ENCODE measurements at places on chromosomes 13 and 19.

- DNase-seq: no peak
Measured at GRCh38 chr19:33804021-33804799, 7.5 kb downstream of the KCTD15 start.

GRCh38 chr13:52832313-52832712 is 16.1 kb downstream of the PCDH8 start:
- no peak for DNase-seq

- DNase-seq: no peak
Measured at GRCh38 chr13:35693134-35693784, 216.8 kb upstream of the MAB21L1 start.

- no peak for DNase-seq
Measured at GRCh38 chr19:46611776-46612175, 10.6 kb downstream of the CALM3 start.

GRCh38 chr19:46620716-46621115 is 4.2 kb downstream of the PTGIR start:
- no peak for DNase-seq

- DNase-seq: no peak
Measured at GRCh38 chr19:39310558-39311311, 9.9 kb downstream of the LRFN1 start.

DNA sequence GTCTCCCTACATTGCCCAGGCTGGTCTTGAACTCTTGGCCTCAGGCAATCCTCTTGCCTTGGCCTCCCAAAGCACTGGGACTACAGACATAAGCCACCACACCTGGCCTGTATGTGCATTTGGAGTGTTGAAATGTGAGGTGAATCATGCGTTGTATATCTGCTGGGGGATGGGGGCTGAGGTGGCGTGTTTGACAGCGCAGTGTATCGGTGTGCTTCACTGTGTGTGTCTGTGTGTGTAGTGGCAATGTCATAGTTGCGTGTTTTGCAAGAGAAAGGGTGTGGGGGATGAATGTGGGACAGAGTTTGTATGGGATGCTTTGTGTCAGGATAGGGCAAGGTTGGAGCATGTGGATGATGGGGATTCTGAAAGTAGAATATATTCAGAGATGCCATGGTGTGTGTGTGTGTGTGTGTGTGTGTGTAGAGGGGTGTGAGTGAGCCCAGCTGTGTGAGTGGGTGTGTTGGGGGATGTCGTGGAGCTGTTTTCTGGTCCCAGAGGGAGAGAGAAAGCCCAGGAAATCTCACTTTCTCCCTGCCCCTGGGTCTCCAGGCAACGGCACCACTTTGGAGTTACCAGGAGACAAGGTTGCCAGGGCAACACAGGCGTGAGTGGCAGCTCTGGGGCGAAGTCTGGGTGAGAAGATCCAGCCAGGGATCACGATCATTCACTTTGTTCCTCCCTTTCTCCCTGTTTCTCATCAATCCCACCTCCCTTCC is 1.1 kb upstream of the SWSAP1 start:
- no peak for DNase-seq

GRCh38 chr19:16441661-16442162 is 30.1 kb downstream of the EPS15L1 start:
- no peak for DNase-seq

GRCh38 chr19:39405958-39406655 is 540 bp upstream of the ZFP36 start:
- no peak for DNase-seq

GRCh38 chr13:108115738-108116137 is 99.6 kb downstream of the LIG4 start:
- no peak for DNase-seq

GRCh38 chr13:35856084-35856483 is 275.1 kb downstream of the DCLK1 start:
- DNase-seq: no peak

DNA sequence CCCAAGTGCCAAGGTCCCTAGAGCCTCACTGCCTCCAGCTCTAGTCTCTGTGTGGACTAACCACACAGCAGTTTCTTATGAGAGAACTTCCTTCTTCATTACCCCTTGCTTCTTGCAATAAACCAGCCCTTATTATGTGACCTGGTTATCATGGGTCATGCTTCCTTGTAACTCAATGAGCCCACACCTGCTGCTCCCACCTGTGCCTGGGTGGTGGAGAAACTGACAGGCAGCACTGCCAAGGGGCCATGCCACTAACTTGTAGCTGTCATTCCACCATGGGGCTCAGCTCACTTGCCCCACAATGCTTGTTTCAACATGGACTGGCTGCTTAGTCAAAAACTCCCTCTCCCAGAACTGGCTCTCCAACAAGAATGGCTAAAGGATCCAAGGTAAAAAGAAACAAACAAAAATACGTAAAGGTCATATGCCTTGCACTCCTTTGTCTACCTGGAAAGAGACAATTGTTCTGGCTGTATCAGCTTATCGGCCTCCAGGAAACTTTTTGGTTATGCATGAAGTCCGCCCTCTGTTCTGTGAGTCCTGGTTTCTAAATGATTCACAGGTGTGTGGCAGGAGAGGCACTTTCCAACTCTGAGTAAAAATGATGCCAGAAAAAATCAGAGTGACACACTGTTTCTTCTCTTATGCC is 446.4 kb downstream of the COG6 start:
- no peak for DNase-seq

DNA sequence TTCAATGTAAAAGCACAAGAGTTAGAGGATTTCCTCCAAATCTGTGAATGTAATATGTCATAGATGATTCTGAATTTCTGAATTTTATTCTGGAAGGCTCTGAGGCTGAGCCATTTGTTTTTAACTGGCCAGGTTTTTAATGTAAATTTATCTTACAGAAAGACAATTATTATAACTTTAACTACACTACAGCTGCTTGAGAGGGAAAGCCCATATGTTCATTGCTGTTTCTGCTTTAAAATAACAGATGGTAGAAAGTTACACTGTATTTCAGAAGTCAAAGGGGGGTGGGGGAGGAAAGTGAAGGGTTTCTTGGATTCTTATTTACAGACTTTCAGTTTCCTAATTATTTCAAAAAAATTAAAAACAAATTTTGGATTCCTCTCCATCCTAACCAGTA is 62.8 kb downstream of the DNAJC15 start:
- no peak for DNase-seq

DNA sequence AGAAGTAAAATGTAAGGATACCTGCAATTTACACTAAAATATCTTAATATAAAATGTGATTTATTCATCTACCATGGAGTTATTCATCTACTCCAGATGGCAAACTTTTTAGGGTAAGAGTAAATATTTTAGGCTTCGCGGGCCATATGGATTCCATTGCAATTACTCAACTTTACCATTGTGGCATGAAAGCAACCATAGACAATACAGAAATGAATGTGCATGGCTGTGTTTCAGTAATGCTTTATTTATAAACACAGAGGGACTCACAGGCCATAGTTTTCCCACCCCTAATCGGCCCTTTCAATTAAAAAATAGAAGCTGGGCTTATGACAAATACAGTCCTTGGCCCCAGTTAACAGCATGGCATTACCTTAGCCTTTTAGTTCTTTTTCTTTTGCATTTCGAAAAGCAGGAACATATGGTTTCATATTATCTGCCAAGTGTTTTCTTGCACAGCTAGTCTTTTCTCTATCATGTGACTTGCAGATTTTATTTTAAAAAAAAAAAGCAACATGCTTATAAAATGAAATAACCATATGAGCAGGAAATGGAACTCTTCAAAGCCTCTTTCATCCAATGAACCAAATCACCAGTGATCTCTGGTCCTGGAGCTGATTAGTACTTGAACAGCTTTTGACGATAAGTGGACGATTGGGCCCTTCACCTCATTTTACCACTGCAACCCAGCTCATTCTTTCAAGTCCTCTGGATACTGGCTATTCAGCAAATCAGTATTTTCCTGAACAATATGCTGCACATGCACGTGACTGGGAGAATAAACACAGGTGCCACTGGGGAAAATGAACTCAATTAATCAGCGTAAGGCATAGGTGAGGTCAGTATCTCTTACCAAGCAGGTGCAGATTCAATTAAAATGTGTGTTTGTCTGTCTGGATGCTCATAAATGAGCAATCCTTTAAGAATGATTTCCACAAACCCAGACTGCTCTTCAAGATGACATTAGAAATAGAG is 63.9 kb downstream of the LHFPL6 start:
- no peak for DNase-seq

GRCh38 chr13:77810878-77811277 is 107.8 kb downstream of the EDNRB start:
- DNase-seq: no peak

DNA sequence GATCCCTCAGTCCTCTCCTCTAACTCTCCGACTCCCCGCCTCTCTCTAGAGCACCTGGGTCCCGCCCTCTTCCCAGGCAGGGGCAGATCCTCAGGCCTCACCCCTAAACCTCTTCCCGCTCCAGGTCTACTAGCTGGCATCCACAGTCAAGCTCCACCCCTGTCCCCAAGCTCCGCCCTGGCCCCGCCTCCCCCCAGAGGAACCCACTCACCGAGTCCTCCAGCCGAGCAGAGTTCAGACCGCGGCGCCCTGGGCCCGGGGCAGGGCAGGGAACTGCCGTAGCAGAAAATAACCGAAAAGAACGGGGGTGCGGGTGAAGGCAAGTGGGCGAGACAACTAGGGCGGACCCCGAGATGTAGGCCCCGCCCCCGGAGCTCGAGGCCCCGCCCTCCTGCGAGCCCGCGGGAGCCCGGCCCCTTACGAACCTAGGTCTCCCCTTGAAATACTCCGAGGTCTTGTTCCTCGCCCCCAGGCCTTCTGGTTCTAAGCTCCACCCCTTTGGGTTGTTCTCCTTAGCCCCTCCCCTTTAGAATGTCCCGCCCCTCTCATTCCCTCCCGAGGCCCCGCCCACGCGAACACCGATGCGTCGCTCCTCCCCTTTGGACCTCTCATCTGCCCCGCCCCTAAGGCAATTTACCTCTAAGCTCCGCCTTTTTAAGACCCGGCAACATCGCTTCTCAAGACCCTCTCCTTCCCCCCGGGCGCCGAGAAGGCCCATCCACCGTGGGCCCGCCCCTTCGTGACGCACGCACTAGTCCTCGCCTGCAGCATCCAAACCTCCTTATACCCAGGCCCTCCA is at the start of gene GGN:
Gene GGN (minus strand): TSS at position 485 of the 799 bp plus-strand sequence. CDS start 773 bp downstream, outside the sequence.
- peak; percentile 75 for DNase-seq

GRCh38 chr19:2474232-2475017 is 1.5 kb upstream of the GADD45B start:
- DNase-seq: no peak

DNA sequence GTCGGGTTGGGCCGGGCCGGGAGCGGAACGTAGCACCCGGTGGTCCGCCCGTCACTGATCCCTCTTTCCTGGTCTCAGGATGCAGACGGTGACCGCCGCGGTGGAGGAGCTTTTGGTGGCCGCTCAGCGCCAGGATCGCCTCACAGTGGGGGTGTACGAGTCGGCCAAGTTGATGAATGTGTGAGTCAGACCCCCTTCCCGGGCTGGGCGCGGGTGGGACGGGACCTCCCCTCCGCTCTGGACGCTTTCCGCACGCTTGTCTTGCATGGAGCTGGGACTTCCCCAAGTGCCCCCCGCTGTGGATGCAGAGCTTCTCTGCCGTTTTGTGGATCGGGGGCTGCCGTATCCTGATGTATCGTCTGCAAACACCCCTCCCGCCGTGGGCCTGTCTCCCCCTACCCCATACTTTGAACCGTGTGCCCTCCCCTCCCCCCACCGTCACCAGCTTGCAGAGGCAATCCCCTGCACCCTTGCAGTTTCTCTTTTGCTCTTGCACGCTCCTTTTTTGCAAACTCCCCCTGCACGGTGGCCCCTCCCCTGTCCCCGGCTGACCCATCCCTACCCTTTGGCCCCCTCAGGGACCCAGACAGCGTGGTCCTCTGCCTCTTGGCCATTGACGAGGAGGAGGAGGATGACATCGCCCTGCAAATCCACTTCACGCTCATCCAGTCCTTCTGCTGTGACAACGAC is 669 bp downstream of the GADD45B start:
- DNase-seq: no peak

DNA sequence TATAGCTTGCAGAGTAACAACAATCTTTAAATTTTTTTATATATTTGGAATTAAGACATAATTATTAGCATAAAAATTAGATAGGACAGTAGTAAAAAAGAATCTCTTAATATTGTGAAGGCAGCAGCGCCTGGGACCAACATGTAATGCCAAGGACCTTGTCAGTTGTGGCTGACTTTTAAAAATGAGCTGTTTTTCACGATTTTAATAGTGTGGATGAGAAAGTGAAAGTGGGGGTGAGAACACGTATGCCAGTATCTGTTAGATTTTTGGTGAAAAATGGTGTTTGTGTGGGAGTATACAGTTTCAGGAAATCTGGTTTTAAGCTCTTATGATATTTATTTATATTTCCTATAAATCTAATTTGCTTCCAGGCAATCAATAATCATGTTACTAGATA is 125.2 kb downstream of the LMO7 start:
- no peak for DNase-seq

- DNase-seq: peak; percentile 65
Measured at GRCh38 chr13:98254513-98254912, 77.4 kb upstream of the RNF113B start.

GRCh38 chr13:114023716-114024602 is 50.1 kb upstream of the C13orf46 start:
- no peak for DNase-seq

- no peak for DNase-seq
Measured at GRCh38 chr19:19636573-19637185, 6.8 kb downstream of the GMIP start.

DNA sequence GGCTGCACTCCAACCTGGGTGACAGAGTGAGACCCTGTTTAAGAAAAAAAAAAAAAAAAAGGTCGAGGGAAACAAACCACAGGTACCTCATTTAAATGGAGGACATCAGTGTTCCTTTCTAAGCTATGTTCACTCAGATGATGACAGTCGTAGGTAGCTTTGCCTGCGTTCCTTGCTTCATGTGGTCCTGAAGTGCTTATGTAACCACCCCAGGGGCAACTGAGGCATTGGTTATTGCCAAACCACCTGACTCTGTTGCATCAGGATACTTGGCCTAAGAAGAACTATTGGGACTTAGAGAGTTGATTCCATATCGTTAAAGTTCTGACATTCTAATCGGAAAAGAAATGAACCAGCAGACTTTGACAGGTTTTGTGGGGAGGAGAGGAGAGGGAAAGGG is 51.7 kb downstream of the SPATA13 start:
- no peak for DNase-seq

GRCh38 chr19:47587295-47587694 is 14.3 kb upstream of the ZNF541 start:
- DNase-seq: no peak

DNA sequence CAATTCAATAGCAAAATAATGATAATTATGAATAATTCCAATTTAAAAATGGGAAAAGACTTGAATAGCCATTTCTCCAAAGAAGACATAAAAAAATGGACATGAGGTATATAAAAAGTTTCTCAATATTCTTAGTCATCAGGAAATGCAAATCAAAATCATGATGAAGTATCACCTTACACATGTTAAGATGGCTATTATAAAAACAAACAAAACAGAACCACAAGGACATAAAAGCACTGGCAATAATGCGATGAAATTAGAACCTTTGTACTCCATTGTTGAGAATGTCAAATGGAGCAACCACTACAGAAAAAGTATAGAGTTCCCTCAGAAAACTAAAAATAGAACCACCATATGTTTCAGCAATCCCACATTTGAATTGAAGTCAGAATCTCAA is 1186.1 kb downstream of the SLITRK5 start:
- DNase-seq: no peak

- no peak for DNase-seq
Measured at GRCh38 chr19:38900743-38901190, 998 bp downstream of the NFKBIB start.
